ENCODE measurements at places on chromosomes 3 and 15.

- no peak for DNase-seq
Observed at GRCh38 chr15:75684648-75685047, 28.0 kb downstream of the CSPG4 start.

DNA sequence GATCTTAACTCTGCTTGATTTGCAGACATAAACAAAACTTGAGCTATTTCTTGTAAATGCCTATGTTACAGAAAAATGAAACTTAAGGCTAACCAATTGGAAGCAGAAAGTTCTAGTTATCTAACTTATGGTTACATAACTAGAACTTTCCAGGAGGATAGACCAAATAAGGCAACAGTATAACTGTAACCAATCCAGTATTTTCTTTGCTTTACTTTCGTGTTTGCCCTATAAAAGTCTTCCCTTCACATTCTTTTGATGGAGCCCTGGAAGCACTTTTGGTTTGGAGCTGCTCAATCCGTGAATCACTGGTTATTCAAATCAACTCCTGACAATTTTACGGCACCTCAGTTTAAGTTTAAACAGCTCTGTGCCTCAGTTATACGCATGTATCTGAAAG is 164.6 kb downstream of the SUCLG2 start:
- no peak for DNase-seq

DNA sequence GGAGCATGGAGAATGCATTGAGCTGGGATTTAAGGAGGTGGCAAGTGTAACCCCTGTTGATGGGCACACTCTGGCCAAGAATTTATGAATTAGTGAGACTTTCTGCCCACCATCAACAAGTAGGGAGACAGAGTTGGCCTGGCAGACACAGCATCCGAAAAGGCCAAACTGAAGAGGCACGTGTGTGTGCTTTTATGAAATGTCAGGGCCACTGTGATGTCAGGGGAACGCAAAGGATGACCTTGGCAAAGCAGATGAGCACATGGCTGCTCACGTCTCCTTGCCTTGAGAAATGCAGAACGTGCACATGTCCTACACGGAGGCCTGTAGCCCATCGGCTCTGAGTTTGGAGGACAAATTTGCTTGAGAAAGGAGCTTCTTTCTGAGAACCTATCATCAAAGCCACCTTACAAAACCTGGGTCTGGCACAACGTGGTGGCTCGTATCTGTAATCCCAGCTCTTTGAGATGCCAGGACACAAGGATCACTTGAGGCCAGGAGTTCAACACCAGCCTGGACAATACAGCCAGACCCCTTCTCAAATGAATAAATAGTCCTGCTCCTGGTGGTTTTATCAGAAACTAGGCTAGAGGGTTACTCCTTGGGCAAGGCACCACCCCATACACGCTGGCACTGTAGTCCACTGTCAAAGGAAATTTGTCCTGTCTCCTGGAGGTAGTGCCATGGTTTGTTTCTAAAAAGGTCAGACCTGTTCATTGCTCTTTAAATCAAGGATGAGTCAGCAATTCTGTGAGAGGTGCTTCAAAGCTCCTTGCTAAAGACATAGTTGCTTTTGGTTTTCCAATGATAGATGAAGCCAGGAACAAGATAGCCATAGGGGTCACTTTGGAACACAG is 941 bp upstream of the SH3BP5 start:
- DNase-seq, result no peak

- DNase-seq, result no peak
Observed at GRCh38 chr3:195407531-195408409, 35.0 kb downstream of the ACAP2 start.

DNA sequence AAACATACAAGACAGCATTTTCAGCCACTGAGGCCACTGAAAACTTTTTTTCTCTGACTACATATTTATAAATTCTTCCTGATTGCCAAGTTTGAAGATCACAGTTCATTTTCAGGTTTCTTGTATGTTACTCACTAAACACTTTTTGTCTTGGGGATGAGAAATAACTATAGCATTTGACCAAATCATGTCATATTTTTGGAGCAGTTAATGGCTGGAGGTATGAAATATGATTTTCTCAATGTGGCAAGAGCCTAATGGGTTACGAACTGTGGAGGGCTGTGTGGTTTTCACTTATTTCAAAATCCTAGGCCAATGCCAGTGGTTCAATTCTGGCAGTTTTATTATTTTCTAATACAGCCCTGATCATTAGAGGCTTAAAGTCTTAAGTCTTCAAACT is 64.4 kb downstream of the USP13 start:
- DNase-seq, result no peak

DNA sequence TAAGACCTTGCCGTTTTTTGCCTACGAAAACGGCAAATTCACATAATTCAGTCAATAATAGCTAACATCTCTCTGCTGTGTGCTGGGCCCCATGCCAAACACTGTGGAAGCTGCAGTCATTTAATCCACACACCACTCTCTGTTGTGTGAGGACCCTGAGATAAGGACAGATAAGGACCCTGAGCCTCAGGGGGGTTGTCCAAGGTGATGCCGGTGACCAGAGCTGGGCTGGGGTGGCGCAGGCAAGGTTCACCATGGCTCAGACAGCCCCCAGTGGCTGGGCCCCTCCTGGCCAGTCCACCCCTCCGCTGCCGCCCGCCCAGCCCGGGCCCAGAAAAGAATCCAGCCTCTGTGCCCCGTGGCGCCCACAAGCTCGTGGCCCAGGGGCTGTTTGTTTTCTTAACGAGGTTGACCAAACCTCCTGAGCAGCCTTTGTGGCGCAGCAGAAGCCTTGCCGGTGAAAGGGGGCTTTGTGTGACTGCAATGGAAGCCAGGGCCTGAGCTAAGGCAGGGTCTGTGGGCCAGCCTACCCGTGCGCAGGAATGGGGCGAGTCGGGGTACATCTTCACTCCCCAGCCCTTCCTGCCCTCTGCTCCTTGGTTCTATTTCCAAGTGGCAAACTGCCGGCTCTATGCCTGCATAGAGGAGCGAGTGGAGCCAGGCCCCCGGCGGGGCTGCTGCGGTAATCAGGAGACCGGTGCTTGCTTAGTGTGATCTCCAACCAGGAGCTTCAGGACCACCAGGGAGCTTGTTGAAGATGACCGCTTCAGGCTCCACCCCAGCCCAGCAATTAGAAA is 4.4 kb upstream of the SNX22 start:
- DNase-seq, result no peak

DNA sequence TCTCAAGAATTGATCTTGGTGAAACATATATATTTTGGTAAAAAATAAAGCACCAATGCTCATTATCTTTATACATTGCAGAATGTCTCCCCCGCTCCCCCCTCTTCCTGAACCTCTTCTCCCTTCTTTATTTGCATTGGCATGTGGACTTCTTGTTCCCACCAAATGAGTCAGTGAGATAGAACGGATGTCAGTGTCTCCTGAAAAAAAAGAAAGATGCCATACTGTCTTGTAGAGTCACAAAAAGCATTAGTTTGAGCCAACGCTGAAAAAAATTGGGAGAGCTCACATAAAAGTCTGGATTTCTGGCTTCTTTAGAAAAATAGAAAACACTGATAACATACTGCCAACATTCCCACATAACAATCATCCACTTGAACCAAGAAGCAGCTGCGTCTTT is 32.0 kb upstream of the STXBP5L start:
- no peak for DNase-seq

DNA sequence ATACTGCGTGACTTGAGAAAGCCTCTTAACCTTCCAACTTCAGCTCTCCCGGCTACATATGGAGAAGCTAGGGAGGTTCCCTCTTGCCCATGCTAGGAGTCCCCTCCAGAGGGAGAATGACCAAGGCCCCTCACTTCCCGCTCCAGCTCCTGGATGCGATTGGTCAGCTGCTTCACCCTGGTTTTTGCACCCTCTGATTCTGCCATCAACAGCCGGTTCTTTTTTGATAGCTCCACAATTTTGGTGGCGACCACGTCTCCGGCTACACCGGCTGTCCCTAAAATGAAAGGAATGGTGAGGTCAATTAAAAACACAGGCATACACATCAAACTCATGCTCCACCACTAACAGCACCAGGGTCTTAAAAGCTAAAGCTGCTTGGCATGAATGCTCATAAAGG is 20.6 kb downstream of the CCDC13 start:
- no peak for DNase-seq

DNA sequence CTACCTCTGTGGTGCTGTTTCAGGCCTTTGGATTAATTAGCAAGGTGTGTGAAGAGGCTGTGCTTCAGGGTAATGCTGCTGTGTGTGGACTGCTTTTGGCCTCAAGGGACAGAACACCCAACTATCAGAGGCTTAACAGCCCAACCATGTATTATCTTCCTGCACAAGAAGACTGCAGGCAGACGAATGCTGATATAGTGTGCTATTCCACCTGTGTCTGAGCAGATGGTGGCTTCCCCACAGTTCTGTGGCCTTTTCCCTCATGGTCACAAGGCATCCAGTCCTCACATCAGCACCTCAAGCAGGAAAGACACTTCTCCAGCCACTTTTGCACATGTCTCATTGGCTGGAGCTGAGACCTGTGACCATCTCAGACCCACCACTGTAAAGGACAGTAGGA is 76.6 kb downstream of the CHCHD6 start:
- no peak for DNase-seq

DNA sequence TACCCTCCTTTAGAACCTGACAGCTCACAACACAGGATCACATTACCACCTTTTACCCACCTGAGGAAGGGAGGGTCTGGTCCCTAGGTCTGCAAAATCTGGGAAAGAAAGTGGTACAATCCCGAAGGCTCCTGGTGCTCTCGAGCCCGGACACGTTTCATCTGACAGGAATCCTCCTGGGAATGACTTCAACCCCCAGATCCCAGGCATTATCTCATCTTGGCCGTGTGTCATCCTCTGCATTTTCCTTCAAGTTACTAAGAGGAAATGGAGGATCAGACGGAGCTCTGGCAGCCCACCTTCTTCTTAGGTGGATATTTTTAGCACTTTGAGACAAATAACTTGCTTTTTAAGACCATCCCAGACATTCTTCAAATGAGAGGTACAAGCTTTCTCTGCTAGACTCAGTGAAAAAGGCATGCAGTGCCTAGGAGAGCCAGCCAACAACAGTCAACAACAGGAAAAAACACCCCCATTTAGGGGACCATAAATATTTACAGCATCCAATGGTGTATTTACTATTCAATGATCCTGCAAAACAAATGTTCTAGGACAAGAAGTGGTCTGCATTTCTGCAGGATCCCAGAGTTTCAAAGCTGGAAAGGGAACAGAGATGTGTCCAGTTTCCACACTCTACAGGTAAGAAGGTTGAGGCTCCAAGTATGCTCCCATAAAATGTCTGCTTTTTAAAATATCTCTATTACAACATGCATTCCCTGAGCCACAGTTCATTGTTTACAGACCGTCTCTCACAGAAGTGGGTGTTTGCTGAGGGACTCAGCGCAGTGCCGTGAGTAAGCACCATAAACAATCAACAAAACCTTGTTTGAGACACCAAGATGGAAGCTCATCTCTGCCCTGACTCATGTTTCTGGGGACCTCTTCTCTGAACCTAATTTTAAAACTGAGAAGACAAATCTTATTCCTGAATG is 38.3 kb upstream of the ARHGEF3 start:
- DNase-seq, result no peak
